ENCODE measurements at places on chromosomes 16 and 17.
A peak's percentile ranks its signal among the peaks of the same experiment; 100 is the strongest.

DNA sequence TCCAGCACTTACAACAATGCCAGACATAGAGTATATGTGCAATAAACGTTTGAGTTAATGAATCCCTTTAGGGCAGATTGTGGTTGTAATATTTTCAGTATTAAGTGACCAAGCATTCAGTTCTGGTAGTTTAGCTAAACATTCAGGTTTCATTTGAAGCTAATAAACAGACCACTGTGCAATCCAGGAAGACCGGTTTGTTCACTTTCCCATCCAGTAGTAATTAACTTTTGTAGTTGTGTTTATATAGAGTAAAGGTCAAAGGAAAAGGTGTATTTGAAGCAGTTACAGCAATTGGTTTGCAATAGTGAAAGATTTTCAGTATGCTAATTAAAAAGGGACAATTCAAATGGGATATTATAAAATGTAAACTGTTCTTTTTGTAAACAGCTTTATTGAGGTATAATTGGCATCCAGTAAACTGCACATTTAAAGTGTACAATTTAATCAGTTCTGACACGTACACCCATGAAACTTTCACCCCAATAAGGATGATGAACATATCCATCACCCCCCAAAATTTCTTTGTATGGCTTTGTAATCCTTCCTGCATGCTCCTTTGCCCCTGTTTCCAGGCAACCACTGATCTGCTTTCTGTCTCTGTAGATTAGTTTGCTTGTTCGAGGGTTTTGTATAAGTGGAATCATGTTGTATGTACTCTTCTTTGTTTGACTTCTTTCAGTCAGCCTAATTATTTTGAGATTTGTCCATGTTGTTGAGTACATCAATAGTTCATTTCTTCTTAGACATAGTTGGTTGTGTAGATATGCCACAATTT, 26.3 kb downstream of the MRTFB start:
- no peak overlapping the region for H3K27ac ChIP-seq
- no peaks in the 10 kb centered on the region for H3K27me3 ChIP-seq
- H3K4me1 ChIP-seq, result peaks cover 35% of the 10 kb centered on the region
- no peak overlapping the region for H3K4me3 ChIP-seq

DNA sequence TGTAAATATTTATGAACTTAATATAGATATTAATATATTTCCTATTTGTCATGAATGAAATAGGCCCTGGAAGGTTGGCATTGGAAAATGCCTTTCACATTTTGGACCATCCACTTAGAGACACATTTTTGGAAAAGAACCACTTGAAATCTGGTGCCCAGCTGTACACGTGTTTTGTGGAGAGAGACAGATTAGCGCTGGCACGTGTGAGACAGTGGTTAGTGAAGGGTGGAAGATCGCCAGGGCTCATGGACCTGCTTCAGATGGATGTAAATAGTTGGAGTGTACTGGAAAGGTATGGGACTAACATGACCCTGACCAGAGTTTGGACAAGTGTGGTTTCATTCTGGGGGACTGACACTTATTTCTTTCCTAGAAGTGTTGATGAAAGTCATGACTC, 222.9 kb downstream of the PRKCA start:
- DNase-seq, result no peak
- H3K4me3 ChIP-seq, result no peak overlapping the region
- no peak overlapping the region for H3K27ac ChIP-seq

GRCh38 chr16:17215936-17216335, 254.8 kb downstream of the XYLT1 start:
- peaks cover 22% of the 10 kb centered on the region for H3K4me1 ChIP-seq
- no peak for DNase-seq
- no peak overlapping the region for H3K27ac ChIP-seq
- no peak overlapping the region for H3K4me3 ChIP-seq
- no peaks in the 10 kb centered on the region for H3K27me3 ChIP-seq

- no peaks in the 10 kb centered on the region for H3K27me3 ChIP-seq
- H3K4me3 ChIP-seq, result no peak overlapping the region
- no peak overlapping the region for H3K27ac ChIP-seq
- no peaks in the 10 kb centered on the region for H3K36me3 ChIP-seq
- peaks cover 33% of the 10 kb centered on the region for H3K4me1 ChIP-seq
Observed at GRCh38 chr17:82217120-82217529, 4.5 kb upstream of the CCDC57 start.

GRCh38 chr17:33292981-33293867, at the start of gene ASIC2:
Gene ASIC2, minus strand, starts transcription at chr17:33293295.
- H3K4me3 ChIP-seq, result peak within 1 kb of the TSS; percentile 26
- no peaks in the 10 kb centered on the region for H3K36me3 ChIP-seq
- H3K27me3 ChIP-seq, result peaks cover 48% of the 10 kb centered on the region
- H3K4me1 ChIP-seq, result peaks cover 12% of the 10 kb centered on the region
- DNase-seq, result no peak

GRCh38 chr17:67490471-67490870, 113.4 kb downstream of the PITPNC1 start:
- peak overlapping the region; percentile 88 for H3K27ac ChIP-seq
- no peak for DNase-seq
- H3K4me1 ChIP-seq, result peaks cover 84% of the 10 kb centered on the region
- H3K4me3 ChIP-seq, result no peak overlapping the region
- H3K27me3 ChIP-seq, result no peaks in the 10 kb centered on the region
- no peaks in the 10 kb centered on the region for H3K36me3 ChIP-seq

DNA sequence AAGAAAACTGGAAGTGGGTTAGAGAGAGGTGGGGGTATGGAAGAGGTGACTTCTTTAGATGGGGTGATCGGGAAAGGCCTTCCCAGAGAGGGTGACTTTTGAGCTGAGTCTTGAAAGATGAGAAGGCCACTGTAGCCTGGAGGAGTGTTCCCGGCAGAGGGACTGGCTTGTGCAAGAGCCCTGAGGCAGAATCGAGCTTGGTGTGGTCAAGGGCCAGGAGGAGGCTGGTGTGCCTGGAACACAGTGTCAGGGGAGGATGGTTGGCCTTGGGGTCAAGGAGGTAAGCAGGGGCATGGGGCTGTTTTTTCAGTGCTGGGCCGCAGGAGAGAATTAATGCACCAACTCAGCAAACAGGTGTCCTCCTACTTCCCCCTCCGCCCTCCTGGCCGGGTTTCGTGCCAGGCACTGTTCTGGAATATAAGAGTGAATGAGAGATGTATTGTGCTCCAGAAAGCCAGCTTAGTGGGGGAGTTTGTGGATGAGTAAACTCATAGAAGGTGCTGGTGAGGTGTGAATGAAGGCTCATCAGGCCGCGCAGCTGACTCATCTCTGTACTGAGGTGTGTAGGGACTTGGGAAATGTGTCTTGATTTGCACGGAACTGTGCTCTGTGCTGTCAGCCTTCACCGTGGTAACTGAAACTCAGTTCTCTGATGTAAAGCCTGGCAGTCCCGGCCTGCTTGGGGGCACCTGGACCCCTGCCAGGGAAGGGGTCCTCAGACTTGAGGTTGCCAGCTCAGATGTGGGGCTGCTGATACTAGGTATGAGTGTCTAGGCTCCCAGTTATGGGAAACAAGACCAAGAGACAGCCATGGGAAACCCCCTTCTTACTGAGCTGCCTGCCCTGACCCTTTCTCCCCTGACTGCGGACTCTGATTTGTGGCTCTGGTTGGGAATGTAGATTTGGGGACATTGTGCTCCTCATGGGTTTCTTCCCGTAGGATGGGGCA, 15.3 kb downstream of the KSR1 start:
- H3K27ac ChIP-seq, result peak overlapping the region; percentile 84
- DNase-seq, result no peak
- no peaks in the 10 kb centered on the region for H3K27me3 ChIP-seq
- H3K4me3 ChIP-seq, result no peak overlapping the region

- H3K4me3 ChIP-seq, result no peak overlapping the region
- peaks cover 14% of the 10 kb centered on the region for H3K4me1 ChIP-seq
Observed at GRCh38 chr17:17146786-17147406, 59.2 kb downstream of the PLD6 start.

- H3K4me1 ChIP-seq, result no peaks in the 10 kb centered on the region
- no peaks in the 10 kb centered on the region for H3K27me3 ChIP-seq
- no peak overlapping the region for H3K4me3 ChIP-seq
- no peaks in the 10 kb centered on the region for H3K36me3 ChIP-seq
- DNase-seq, result no peak
Observed at GRCh38 chr16:5738586-5738985, 641.0 kb upstream of the EEF2KMT start.

DNA sequence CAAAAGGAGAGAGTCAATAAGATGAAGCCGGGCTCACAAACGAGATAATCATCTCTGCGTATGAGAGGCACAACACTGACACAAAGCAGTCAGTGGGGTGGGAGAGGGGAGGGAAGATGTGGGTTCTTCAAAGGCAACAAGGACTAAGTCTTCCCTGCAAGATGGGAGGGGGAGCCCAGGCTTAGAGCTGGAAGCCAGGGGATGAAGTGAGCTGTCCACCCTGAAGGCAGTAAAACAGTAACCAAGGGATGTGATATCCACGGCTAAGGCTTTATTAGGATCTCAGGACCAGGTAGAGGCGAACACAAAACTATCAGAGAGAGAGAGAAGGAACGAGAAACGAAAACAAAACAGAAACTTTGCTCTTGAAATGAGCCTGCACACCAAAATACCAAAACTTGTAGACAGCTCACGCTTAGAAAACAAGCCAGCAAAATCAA, 115.9 kb downstream of the DYNLRB2 start:
- peak overlapping the region; percentile 63 for H3K27ac ChIP-seq
- H3K36me3 ChIP-seq, result no peaks in the 10 kb centered on the region
- H3K4me3 ChIP-seq, result peak overlapping the region; percentile 70
- peak; percentile 1 for DNase-seq

GRCh38 chr16:4461250-4462085, 13.0 kb downstream of the NMRAL1 start:
- peaks cover 12% of the 10 kb centered on the region for H3K4me1 ChIP-seq
- peak overlapping the region; percentile 28 for H3K27ac ChIP-seq
- H3K4me3 ChIP-seq, result no peak overlapping the region
- no peaks in the 10 kb centered on the region for H3K36me3 ChIP-seq
- H3K27me3 ChIP-seq, result no peaks in the 10 kb centered on the region

DNA sequence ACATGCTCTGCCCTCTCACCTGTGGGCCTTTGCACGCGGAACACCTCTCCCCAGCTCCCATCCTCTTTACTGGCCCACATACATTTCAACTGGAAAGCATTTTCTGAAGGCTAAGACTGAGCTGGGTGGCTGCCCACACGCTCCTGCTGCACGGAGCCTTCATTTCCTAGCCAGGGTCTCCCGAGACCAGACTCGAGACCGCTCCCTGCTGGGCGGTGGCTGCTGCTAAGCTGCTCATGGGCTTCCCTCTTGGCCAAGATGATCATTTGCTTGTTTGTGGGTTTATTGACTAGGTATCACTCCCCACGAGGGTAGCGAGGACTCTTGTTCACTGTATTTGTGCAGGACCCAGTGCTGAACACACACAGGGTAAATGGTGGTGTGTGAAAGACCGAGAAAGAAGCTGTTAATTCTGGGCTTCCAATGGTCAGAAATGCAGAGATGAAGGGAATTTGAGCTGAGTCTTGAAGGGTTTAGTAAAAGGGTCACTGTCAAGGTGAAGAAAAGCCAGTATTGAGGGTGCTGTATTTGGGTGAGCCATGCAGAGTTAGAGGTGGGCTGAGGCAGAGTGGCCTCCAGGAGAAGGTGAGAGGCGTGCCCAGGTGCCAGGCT, 907 bp downstream of the TRAPPC2L start:
- peak overlapping the region; percentile 98 for H3K27ac ChIP-seq
- H3K27me3 ChIP-seq, result no peaks in the 10 kb centered on the region

DNA sequence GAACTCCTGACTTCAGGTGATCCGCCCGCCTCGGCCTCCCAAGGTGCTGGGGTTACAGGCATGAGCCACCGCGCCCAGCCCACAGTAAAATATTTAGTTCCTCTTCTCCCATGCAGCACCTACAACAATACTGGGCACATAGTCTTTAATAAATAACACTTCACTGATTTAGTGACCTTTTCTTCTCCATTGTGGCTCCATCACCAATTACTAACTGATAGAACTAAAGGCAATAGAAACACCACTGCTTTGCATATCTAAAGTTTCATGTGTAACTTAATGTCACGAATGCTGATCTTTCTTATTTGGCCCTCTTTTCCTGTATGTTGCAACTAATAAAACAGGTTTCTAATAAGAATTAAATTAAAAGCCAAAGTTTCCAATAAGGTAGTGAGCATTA, 38.9 kb downstream of the TRIM37 start:
- DNase-seq, result no peak
- H3K4me1 ChIP-seq, result no peaks in the 10 kb centered on the region
- no peak overlapping the region for H3K27ac ChIP-seq
- no peak overlapping the region for H3K4me3 ChIP-seq
- peaks cover 28% of the 10 kb centered on the region for H3K36me3 ChIP-seq

DNA sequence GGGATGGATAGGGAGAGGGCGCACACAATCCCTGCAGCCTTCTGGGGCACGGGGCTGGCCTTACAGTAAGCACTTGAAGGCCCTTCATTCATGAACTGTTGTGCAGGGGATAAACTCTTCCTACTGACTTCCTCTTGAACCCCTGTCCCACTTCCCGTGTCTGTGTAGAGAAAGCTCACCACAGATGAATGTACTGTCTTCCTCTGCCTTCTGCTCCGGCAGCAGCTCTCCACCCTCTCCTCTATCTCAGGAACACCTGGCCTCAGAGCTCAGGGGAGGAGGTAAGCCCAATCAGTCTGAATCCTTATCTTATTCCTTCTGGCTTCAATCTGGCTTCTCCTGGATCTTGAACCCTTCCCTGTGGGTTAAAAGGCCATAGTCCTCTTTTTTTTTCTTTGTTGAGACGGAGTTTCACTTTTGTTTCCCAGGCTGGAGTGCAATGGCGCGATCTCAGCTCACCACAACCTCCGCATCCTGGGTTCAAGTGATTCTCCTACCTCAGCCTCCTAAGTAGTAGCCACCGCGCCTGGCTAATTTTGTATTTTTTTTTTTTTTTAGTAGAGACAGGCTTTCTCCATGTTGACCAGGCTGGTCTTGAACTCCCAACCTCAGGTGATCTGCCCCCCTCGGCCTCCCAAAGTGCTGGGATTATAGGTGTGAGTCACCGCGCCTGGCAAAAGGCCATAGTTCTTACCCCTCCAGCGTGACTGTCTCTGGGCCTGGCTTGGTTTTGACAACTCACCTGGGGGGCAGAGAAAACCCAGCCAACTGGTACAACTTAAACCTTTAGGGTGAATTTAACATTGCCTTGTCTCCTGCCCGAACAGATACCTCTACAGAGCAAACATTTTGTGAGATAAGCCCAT, 7.2 kb upstream of the SLC52A1 start:
- H3K27ac ChIP-seq, result peak overlapping the region; percentile 93
- peak; percentile 18 for DNase-seq
- H3K36me3 ChIP-seq, result no peaks in the 10 kb centered on the region
- no peaks in the 10 kb centered on the region for H3K27me3 ChIP-seq

GRCh38 chr17:78558181-78558850, 18.9 kb downstream of the DNAH17 start:
- DNase-seq, result no peak
- H3K27ac ChIP-seq, result no peak overlapping the region
- no peaks in the 10 kb centered on the region for H3K4me1 ChIP-seq
- H3K4me3 ChIP-seq, result no peak overlapping the region
